Smooth muscle cell of trachea (primary cell): ENCODE measurements at places on chromosomes 1 and 21. TPM values are rescaled to one million over a fixed set of nuclear protein-coding genes. Genes with fewer than 3 reads are reported as not detected.

Gene GUCA2A
- total RNA-seq = not detected in 2 replicates

Gene CALML6
- 0.15 and 0.50 TPM in 2 replicates for total RNA-seq

Gene COL6A2
- total RNA-seq = 1,719 and 2,867 TPM in 2 replicates

Gene NPPA
- not detected in 2 replicates for total RNA-seq

Gene NGF
- 5.7 and 10.1 TPM in 2 replicates for total RNA-seq

Gene FAM89A
- total RNA-seq = 4.9 and 7.8 TPM in 2 replicates

Gene L1TD1
- total RNA-seq = 0.17 and 0.29 TPM in 2 replicates

Gene FBLIM1
- 34.9 and 53.4 TPM in 2 replicates for total RNA-seq

Gene IFI44
- total RNA-seq = 22.3 and 31.1 TPM in 2 replicates

Gene TNFSF4
- total RNA-seq = 0.87 and 1.2 TPM in 2 replicates

Gene ABL2
- 37.7 and 45.8 TPM in 2 replicates for total RNA-seq

Gene ANGPTL7
- 1.7 and 7.9 TPM in 2 replicates for total RNA-seq

Gene DDX20
- 8.8 and 9.9 TPM in 2 replicates for total RNA-seq

Gene FABP3
- 39.5 and 109 TPM in 2 replicates for total RNA-seq

Gene ACOT11
- 2.9 and 7.6 TPM in 2 replicates for total RNA-seq

Gene AMPD2
- 66.3 and 91.5 TPM in 2 replicates for total RNA-seq

Gene PDPN
- total RNA-seq = 0.87 and 4.5 TPM in 2 replicates

Gene CYP2J2
- total RNA-seq = 0.29 and 0.50 TPM in 2 replicates

Gene TEKT2
- total RNA-seq = 0.15 and 0.33 TPM in 2 replicates

Gene SH2D5
- total RNA-seq = 4.2 and 6.3 TPM in 2 replicates

Gene LINGO4
- not detected in 2 replicates for total RNA-seq

Gene ATP6V1G3
- not detected in 2 replicates for total RNA-seq

Gene LYPD8
- not detected in 2 replicates for total RNA-seq

Gene NMNAT2
- under 0.01 and 0.83 TPM in 2 replicates for total RNA-seq

Gene HAO2
- total RNA-seq = not detected in 2 replicates

Gene SYTL1
- total RNA-seq = 0.15 and 0.17 TPM in 2 replicates

Gene NBPF4
- not detected in 2 replicates for total RNA-seq

Gene S100A1
- total RNA-seq = 0.17 TPM in 1 of 2 replicates, not detected in the other

Gene YY1AP1
- 43.5 and 74.8 TPM in 2 replicates for total RNA-seq

Gene MCOLN2
- total RNA-seq = 3.5 and 3.6 TPM in 2 replicates

Gene CD247
- not detected in 2 replicates for total RNA-seq

Gene ZNF593OS
- total RNA-seq = not detected in 2 replicates

Gene TMEM200B
- 20.0 and 22.8 TPM in 2 replicates for total RNA-seq

Gene AGT
- 1.3 and 2.0 TPM in 2 replicates for total RNA-seq

Gene FAM177B
- total RNA-seq = not detected in 2 replicates

Gene NEXN
- 13.1 and 18.8 TPM in 2 replicates for total RNA-seq

Gene CD101
- 0.29 and 0.66 TPM in 2 replicates for total RNA-seq

Gene SEC16B
- total RNA-seq = 3.1 and 8.9 TPM in 2 replicates

Gene ZFP69
- total RNA-seq = 3.6 and 3.9 TPM in 2 replicates

Gene RYR2
- total RNA-seq = not detected in 2 replicates

Gene CRYAA
- total RNA-seq = not detected in 2 replicates

Gene CDC14A
- total RNA-seq = 3.8 and 4.1 TPM in 2 replicates

Gene KIF26B
- 0.87 and 3.3 TPM in 2 replicates for total RNA-seq
